ENCODE measurements at places on chromosomes 7 and 10.

- DNase-seq, result peak; percentile 75
Observed at GRCh38 chr10:21526188-21526859, 842 bp upstream of the SKIDA1 start.

- DNase-seq, result no peak
Observed at GRCh38 chr7:139823959-139824521, 5.0 kb upstream of the TBXAS1 start.

GRCh38 chr10:38007551-38007950, 2.9 kb upstream of the ZNF33A start:
- DNase-seq, result no peak

- DNase-seq, result no peak
Observed at GRCh38 chr10:23362879-23363792, 18.5 kb upstream of the C10orf67 start.

GRCh38 chr10:14261336-14261735, 69.4 kb downstream of the FRMD4A start:
- DNase-seq, result no peak

DNA sequence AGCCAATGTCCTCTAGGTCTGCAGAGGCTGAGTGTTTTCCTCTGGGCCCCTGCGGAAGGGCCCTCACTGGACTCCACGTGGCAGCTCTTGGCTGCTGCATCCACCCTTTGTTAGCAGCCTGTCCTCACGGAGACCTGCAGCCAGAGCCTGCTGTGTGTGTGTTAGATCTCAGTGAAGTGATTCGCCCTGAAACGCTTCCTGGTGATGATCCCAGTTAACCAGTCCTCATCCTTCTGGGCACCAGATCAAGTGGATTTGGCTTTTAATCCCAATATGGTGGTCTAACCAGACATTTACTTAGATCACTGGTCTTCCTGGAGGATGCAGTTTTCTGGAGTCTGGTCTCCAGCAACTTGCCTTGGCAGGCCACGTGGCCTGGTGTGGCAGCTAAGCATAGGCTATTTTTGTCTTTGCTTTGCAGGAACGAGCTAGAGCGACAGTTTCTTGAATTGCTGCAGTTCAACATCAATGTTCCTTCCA, 39.5 kb upstream of the GJD4 start:
- DNase-seq, result no peak

DNA sequence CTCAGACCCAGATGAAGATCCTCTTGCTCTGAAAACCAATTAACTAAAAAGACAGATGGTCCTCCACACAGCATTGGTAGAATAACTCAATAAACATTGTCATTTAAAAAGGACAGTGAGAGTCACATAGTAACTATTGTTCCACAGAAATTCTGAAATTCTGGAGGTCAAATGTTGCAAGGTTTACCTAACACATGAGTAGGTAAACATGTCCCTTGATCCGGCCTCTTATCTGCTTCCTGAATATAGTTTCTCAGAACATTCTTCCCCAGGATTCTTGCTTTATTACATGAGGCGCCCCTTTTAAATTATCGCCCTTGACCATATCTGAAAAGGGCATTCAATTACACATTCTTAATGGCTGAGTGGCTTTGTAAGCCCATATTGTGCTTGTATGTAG, 270.7 kb downstream of the SEMA3D start:
- no peak for DNase-seq

- DNase-seq, result no peak
Observed at GRCh38 chr10:47337310-47337709, 10.9 kb upstream of the RBP3 start.

Data from prostate gland (tissue), 2 donors.